ENCODE measurements at places on chromosomes 3 and 15.

GRCh38 chr3:59632760-59633573, 583.1 kb upstream of the CFAP20DC start:
- DNase-seq = no peak

DNA sequence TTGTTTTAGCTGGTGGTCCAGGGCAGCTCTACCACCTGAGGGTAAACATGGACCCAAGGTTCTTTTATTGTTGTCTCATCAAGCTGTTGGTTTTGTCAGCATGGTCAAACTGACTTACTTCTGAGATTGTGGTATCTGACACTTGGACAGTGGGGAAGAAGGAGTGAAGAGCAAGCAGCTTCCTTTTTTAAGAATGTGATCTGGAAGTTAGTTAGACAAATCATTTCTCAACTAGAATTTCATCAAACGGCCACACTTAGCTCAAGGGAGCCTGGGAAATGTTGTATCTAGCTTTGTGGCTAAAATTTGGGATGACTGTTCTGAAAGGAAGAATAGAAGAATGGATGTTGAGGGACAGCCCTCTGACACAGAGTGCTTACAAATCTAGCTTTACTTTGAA, 215.2 kb downstream of the ZNF621 start:
- DNase-seq = no peak

- no peak for DNase-seq
Measured at GRCh38 chr3:184323696-184324095, 9.3 kb downstream of the EIF4G1 start.

DNA sequence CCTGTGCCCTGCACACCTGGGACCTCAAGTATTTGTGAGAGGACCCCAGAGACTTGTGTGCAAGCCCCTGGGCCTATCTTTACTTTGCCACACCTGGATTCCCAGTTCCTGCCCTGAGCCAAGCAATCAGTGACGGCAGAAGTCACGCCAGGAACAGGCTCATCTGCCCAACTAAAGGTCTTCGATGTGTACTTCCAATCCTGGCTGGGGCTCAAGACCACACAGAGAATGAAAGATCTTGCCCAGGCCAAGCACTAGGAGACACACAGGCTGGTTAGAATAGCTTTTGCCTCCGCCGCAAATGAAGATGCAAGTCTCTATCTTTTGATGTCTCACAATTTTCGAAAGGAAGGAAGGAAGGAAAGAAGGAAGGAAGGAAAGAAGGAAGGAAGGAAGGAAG, 228.8 kb downstream of the OCA2 start:
- no peak for DNase-seq

- no peak for DNase-seq
Measured at GRCh38 chr15:100753503-100753902, 126.1 kb upstream of the ALDH1A3 start.

- no peak for DNase-seq
Measured at GRCh38 chr3:50627407-50628051, 10.6 kb downstream of the MAPKAPK3 start.

DNA sequence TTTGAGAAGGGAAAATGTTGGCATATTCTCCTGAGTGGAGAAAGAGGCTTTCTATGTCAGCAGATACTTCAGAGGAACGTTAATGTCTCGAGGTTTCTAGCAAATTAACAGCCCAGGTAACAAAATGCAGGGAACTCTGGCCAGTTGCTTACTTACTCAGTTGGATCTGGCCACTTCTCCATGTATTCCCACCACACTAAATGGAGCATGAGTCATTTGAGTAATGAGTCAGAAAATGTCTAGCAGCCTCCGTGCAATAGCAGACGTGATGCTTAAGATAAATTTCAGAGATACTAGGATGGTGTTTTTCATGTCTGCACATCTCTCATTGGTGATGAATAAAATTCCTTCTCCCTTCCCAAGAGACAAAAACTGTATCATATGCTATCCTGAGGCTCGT, 671.5 kb downstream of the FHIT start:
- DNase-seq = no peak

DNA sequence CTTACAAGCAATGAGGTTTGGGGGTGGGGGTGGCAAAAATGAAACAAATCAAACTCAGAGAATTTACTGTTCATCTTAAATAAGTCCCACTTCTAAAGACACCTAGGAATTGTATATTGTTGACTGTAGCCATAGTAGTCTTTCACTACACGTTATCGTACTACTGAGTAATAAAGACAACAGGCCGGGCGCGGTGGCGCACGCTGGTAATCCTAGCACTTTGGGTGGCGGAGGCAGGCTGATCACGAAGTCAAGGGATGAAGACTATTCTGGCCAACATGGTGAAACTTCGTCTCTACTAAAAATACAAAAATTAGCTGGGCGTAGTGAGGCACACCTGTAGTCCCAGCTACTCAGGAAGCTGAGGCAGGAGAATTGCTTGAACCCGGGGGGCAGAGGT, 231.6 kb downstream of the CTNNB1 start:
- no peak for DNase-seq

- DNase-seq = no peak
Measured at GRCh38 chr3:153313302-153313965, 151.4 kb downstream of the RAP2B start.

DNA sequence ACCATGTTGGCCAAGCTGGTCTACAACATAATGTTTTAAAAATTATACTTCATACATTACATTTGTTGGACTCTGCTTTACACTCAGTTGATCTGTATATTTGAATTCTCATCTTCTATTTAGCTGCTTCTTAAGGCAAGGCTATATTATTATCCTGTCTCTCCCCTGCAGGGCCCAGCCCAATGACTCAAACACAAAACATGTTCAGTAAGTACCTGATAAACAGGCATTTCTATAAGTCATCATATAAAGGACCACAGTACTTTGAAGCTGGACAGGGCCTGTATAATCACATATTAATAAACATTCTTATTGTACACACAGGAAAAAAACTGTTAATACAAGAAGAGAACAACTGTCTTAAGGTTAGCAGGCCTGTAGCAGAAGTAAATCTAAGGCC, 36.2 kb downstream of the NGLY1 start:
- no peak for DNase-seq

GRCh38 chr3:40185029-40185695, 124.3 kb upstream of the EIF1B start:
- DNase-seq = no peak

- no peak for DNase-seq
Measured at GRCh38 chr15:74022706-74023470, 28.4 kb downstream of the PML start.

DNA sequence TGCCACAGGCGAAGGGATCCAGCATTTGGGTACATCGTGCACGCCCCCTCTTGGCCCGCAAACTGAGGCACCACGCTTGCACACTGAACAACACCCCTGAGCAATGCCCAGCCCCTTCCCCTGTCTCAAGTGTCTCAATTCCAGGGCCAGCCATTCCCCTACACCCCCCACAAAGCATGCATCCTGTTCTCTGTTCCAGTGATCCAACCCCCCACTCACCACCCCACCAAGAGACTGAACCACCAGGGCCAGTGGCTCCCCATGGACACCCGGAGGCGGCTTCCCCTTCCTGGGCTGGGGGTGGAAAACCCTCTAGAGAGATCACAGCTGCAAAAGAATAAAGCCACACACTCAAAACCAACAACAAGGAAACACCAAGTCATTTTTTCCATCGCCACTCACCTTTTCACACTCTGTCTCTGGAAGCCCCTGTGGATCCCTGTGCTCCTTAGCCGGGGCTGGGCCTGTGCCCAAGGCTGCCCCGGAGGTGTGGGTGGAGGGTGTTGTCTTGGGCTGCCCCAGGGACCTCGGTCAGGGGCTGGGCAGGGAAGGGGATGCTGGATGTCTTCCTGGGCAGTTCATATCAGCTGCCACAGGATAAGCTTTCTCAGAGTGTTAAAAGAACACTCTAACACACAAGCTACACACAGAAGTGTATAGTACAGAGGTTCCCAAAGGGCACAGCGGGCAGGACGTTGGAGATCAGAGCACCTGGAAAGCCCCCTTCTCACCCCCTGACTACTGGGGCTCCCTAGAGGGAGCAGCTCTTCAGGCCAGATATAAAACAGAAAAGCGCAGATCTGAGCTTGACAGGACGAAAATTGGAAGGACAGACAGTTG, 92.5 kb downstream of the CHSY1 start:
- DNase-seq = no peak

DNA sequence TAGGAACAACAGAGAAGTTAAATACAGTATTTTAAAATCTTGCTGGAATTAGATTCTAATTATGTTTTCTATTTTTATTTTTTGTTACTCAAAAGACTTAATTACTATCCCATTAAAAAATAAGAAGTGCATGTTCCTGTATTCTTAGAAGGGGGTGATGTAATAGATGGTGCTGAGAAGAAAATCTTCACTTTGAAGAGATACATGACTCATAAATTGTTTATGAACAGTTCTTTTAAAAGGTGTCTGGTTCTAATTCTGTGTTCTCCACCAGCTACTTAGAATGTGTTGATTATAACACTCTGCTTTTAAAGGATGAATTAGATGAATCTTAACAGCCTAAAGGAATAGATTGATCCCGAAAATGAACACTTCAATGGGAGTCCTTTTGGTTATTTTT, 8.2 kb downstream of the RCN2 start:
- DNase-seq = no peak

- no peak for DNase-seq
Measured at GRCh38 chr3:66492071-66492470, 8.8 kb downstream of the LRIG1 start.

GRCh38 chr3:98777801-98778220, 14.7 kb downstream of the ST3GAL6 start:
- no peak for DNase-seq

DNA sequence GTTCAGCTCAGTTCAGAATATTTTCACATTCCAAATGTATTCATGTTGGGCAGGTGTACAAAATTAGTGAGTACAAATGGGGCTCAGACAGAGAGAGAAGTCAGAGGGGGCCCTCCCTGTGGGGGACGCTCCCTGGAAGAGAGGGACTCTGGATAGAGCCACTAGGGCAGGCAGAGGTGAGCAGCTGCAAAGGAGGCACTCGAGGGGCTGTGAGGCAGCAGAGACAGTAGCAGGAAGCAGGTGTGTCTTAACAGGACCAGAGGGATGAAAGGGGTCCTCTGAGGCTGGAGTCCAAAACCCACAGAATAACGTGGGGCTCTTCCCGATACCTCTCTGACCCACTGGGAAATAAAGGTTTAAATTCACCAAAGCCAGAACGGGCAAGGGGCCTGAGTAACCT, 127.1 kb downstream of the MEGF11 start:
- no peak for DNase-seq

- DNase-seq = no peak
Measured at GRCh38 chr3:94481226-94481898, 418.5 kb downstream of the NSUN3 start.

- DNase-seq = no peak
Measured at GRCh38 chr3:18409266-18409665, 15.9 kb downstream of the SATB1 start.

- DNase-seq = no peak
Measured at GRCh38 chr3:87272718-87273341, 3.6 kb downstream of the POU1F1 start.

DNA sequence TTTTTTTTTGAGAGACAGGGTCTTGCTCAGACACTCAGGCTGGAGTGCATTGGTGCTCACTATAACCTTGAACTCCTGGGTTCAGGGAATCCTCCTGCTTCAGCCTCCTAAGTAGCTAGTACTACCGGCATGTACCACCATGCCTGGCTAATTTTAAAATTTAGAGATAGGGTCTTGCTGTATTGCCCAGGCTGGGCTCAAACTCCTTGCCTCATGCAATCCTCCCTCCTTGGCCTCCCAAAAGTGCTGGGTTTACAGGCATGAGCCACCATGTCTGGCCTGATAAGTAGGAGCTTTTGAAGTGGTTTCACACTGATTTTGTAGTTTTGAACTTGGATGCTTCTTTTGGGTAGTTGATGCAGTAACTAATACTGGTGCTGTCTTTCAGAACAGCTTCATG, 7.8 kb downstream of the MAP2K1 start:
- no peak for DNase-seq

DNA sequence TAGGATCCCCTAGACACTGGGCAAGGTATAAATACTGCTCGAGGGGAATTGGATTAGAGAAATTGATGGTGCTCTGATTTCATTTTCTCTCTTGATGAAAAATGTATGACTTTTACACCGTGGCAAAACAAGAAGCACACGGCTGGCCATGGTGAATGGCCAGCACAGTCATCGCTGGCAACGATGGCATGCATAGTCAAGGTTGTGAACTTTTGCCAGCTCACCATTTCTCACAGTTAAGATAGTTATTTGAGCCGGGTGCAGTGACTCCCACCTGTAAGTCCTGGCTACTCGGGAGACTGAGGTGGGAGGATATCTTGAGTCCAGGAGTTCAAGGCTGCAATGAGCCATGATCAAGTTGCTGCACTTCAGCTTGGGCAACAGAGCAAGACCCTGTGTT, 95.4 kb downstream of the HMG20A start:
- no peak for DNase-seq

GRCh38 chr3:182309120-182309519, 484.2 kb upstream of the ATP11B start:
- DNase-seq = no peak

Measured in activated CD8-positive, alpha-beta memory T cell treated with anti-CD3 and anti-CD28 coated beads, Interleukin-2, amount 50 U/mL, for 48 hours (primary cell).